ENCODE measurements at places on chromosomes 4 and X. TPM values are rescaled to one million over a fixed set of nuclear protein-coding genes. Genes with fewer than 3 reads are reported as not detected.

GRCh38 chrX:84893897-84894296 lies 109.8 kb upstream of the APOOL start:
- H3K4me3 ChIP-seq: no peak overlapping the region
- H3K4me1 ChIP-seq: no peaks in the 10 kb centered on the region

- no peaks in the 10 kb centered on the region for H3K27me3 ChIP-seq
- no peak overlapping the region for H3K4me3 ChIP-seq
- H3K4me1 ChIP-seq: no peaks in the 10 kb centered on the region
- DNase-seq: no peak
These were observed 221.1 kb upstream of the ITM2A start for GRCh38 chrX:79588233-79588632.

DNA sequence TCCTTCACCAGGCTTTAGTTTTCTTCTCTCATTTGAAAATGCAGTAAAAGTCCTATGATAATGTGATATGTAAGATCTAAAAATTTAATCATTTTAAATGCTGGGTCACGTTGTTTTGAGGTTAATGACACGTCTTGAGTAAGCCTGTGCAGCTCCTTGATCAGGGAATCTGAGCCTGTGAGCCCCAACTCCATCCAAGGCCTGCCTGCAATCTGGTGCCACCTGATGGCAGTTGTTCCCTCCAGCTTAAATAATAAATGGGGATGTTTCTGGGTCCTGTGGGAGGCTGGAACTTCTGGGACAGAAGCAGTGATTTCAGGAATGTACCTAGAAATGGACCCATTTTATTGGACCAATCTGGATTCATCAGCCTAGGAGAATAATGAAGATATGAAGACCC lies 455.4 kb upstream of the ADGRL3 start:
- H3K36me3 ChIP-seq: no peaks in the 10 kb centered on the region
- DNase-seq: no peak
- no peak overlapping the region for H3K4me3 ChIP-seq
- H3K27me3 ChIP-seq: no peaks in the 10 kb centered on the region
- no peaks in the 10 kb centered on the region for H3K4me1 ChIP-seq

- H3K27ac ChIP-seq: no peak overlapping the region
- H3K4me1 ChIP-seq: no peaks in the 10 kb centered on the region
These were observed 185.2 kb downstream of the UNC5C start for GRCh38 chr4:95363559-95363925.

DNA sequence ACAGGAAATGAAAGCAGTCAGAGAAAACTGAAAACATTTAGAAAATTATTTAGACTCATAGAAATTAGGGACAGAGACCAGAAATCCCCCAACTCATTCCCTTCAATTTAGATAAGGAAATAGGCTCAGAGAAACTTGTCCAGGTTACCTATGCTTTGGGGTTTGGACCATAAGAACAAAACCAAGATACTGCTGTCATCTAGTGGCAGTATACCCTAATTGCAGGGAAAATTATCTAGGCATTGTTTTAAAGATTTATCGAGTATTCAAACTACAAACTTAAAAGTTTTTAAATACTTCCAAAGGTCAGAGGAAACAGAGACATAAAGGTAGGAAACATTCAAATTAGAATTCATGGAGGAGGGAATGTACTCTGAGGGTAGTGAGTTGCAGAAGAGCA lies 67.0 kb upstream of the KLHL13 start:
- no peaks in the 10 kb centered on the region for H3K36me3 ChIP-seq
- no peak overlapping the region for H3K27ac ChIP-seq
- no peaks in the 10 kb centered on the region for H3K27me3 ChIP-seq
- no peak for DNase-seq

Gene BANK1
- not detected for total RNA-seq

- no peak overlapping the region for H3K4me3 ChIP-seq
- peaks cover 4% of the 10 kb centered on the region for H3K27me3 ChIP-seq
- H3K4me1 ChIP-seq: no peaks in the 10 kb centered on the region
These were observed 86.2 kb upstream of the CBR4 start for GRCh38 chr4:169096221-169096620.

- no peaks in the 10 kb centered on the region for H3K4me1 ChIP-seq
- H3K4me3 ChIP-seq: no peak overlapping the region
- no peaks in the 10 kb centered on the region for H3K27me3 ChIP-seq
- DNase-seq: no peak
These were observed 251.8 kb upstream of the GALNTL6 start for GRCh38 chr4:171561419-171561818.

Gene HTRA3
- not detected for total RNA-seq

DNA sequence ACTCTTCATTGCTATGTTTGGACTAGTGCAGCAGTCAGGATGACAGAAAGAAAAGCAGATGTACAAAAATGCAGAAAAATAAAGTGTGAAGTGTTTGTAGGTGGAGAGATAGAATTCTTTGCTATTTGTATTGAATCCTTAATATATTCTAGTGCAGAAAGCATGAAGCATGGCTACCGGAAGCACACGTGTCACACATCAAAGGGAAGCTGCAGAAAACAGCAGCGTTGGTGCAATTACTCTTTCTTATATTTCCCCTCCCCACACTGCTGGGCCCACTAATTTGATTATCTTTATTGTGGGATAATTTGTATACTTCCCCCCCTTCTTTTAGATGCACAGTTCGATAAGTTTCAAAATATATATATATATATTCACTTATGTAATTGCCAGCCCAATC lies 35.9 kb upstream of the TAPT1 start:
- DNase-seq: no peak
- H3K27ac ChIP-seq: no peak overlapping the region
- H3K4me1 ChIP-seq: peaks cover 12% of the 10 kb centered on the region
- no peak overlapping the region for H3K4me3 ChIP-seq
- H3K27me3 ChIP-seq: no peaks in the 10 kb centered on the region

Gene CYP2U1
- total RNA-seq: 3.7 TPM

GRCh38 chr4:153514001-153514526 lies 47.9 kb downstream of the TMEM131L start:
- H3K27me3 ChIP-seq: no peaks in the 10 kb centered on the region
- no peak for DNase-seq
- no peak overlapping the region for H3K4me3 ChIP-seq
- no peak overlapping the region for H3K27ac ChIP-seq

- DNase-seq: no peak
- no peaks in the 10 kb centered on the region for H3K36me3 ChIP-seq
- H3K27me3 ChIP-seq: no peaks in the 10 kb centered on the region
- H3K4me1 ChIP-seq: no peaks in the 10 kb centered on the region
- no peak overlapping the region for H3K4me3 ChIP-seq
- no peak overlapping the region for H3K27ac ChIP-seq
These were observed 1457.2 kb upstream of the PCDH7 start for GRCh38 chr4:29262986-29263385.

Gene L1CAM
- 3.6 TPM for total RNA-seq

DNA sequence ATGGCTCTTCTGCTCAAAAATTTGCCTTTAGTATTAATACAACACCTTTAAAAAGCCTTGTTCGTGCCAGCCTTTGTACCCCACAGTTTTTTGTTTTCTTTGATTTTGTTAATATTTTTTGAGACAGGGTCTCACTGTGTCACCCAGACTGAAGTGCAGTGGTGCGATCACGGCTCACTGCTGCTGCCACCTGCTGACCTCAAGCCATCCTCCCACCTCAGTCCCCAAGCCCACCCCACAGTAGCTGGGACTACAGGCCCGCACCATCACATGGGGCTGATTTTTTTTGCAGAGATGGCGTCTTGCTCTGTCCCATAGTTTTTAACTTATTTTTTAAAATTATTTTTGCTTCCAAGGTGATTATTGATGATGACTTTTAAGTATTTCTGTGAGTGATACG lies 134.0 kb downstream of the HTR2C start:
- no peak for DNase-seq
- no peaks in the 10 kb centered on the region for H3K27me3 ChIP-seq
- H3K36me3 ChIP-seq: no peaks in the 10 kb centered on the region
- H3K4me3 ChIP-seq: no peak overlapping the region
- H3K4me1 ChIP-seq: no peaks in the 10 kb centered on the region
- no peak overlapping the region for H3K27ac ChIP-seq

- no peak for DNase-seq
- H3K36me3 ChIP-seq: no peaks in the 10 kb centered on the region
- no peaks in the 10 kb centered on the region for H3K27me3 ChIP-seq
- H3K4me3 ChIP-seq: no peak overlapping the region
These were observed 20.5 kb downstream of the MAOB start for GRCh38 chrX:43861750-43862149.

Gene FBXL5
- total RNA-seq: 51.8 TPM

Gene KLF8
- total RNA-seq: 3.4 TPM

DNA sequence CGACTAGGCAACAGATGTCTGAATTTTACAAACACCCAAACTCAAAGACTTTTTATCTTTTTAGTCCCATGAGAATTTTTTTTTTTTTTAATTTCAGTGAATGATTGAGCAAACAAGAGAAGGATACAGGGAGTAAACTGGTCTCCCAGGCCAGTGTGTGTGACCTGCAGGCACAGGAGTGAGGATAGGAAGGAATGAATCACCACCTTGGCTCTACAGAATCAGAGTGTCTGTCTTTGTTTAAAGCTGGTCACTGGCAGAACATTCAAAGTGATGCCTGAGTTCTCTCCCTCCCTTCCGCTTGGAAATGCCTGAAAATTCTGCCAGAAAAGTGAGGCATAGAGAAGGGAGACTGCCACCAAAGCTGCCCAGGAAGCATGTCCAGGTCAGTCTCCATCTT lies 69.5 kb downstream of the PARM1 start:
- no peak overlapping the region for H3K4me3 ChIP-seq
- no peak overlapping the region for H3K27ac ChIP-seq
- H3K36me3 ChIP-seq: no peaks in the 10 kb centered on the region
- DNase-seq: no peak

Gene BMP3
- total RNA-seq: not detected

- DNase-seq: no peak
- H3K4me1 ChIP-seq: peaks cover 10% of the 10 kb centered on the region
- H3K36me3 ChIP-seq: peaks cover 7% of the 10 kb centered on the region
- H3K27ac ChIP-seq: no peak overlapping the region
- H3K4me3 ChIP-seq: no peak overlapping the region
These were observed 21.6 kb upstream of the UBA1 start for GRCh38 chrX:47171996-47172395.

DNA sequence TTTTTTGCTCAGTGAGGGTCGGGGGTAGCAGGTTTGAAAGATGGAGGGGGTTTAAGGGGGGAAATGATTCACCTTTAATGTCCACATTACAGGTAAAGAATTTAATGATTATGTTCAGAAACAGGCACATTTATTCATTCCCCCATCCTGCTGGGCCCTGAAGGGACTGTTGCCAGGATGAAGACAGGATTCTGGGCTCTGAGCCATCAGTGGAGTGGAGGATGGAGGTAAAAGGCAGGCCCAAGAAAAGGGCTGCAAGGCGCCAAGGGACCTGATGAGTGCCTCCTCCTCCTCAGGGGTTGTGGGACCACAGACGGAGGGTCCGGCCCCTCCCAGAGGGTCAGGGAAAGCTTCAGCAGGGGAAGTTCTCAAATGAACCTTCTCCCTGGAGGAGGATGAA lies 40.4 kb upstream of the PROM1 start:
- H3K36me3 ChIP-seq: no peaks in the 10 kb centered on the region
- no peak overlapping the region for H3K4me3 ChIP-seq
- no peak overlapping the region for H3K27ac ChIP-seq
- peaks cover 12% of the 10 kb centered on the region for H3K27me3 ChIP-seq

- no peaks in the 10 kb centered on the region for H3K27me3 ChIP-seq
- H3K4me1 ChIP-seq: no peaks in the 10 kb centered on the region
- no peak overlapping the region for H3K4me3 ChIP-seq
- no peak for DNase-seq
These were observed 308.3 kb upstream of the HS3ST1 start for GRCh38 chr4:11736978-11737377.

Gene MAGED4B
- 0.82 TPM for total RNA-seq

Gene MGAT4D
- not detected for total RNA-seq

Data from activated CD8-positive, alpha-beta memory T cell treated with anti-CD3 and anti-CD28 coated beads, Interleukin-2, amount 10 ng/mL, durations not matched to agents 7 days and 5 days (primary cell).